ENCODE measurements at places on chromosomes 7 and 10.

GRCh38 chr7:158074896-158075632, 512.6 kb downstream of the PTPRN2 start:
- no peak for DNase-seq

DNA sequence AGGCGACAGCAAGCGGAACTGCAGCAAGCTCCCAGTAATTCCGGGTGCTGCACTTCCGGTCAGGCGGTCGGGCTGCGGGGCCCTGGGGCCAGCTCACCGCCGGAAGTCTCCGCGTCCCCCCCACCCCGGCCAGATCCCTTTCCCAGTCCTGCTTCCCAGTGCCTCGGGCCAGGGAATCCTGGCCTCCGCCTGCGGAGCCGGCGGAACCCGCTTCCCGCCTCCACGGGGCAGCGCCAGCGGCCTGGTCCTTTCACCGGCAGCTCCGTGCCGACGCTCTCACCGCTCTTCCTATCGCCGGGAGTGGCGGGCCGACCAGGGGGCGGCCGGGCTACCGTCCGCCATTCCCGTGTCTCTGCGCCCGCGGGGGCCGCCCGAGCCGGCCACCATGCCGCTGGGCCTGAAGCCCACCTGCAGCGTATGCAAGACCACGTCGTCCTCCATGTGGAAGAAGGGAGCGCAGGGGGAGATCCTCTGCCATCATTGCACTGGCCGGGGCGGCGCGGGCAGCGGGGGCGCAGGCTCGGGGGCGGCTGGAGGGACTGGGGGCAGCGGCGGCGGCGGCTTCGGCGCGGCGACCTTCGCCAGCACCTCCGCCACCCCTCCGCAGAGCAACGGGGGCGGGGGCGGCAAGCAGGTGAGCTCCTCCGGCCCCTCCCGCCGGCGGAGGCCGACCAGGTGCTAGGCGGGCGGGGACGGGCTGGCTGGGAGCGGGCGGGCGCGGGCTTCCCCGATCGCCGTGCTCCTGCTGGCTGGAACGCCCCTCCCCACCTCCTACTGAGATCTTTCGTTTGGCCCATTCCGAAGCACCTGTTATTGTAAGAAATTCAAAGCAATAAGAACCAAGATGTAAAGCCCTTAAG, at the start of gene GATAD1:
TSS of gene GATAD1 (plus strand) at position 138 of the 860 bp plus-strand sequence. CDS start at position 386, 248 bp downstream.
- peak; percentile 60 for DNase-seq

- DNase-seq = no peak
These were observed 312.6 kb downstream of the FGFR2 start for GRCh38 chr10:121285406-121286196.

- no peak for DNase-seq
These were observed 445.8 kb downstream of the AUTS2 start for GRCh38 chr7:70044064-70044463.

DNA sequence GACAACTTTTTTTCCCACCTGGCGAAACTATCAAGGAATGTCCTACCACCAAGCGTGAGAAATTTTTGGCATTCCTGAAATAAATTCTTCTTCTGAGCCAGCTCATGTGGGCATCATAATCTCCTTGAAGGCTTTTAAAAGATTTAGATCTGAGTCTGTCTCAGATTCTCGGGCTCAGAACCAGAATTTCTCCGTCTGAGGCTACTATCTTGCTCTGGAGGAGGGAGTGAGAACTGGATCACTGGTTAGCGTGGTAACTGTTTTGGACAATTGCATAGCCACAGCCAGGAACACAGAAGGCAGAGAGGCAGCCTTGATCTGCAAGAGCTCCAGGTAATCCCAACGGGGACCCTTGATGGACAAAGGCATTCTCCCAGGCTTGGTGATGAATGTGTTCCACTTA, 1.0 kb upstream of the PLAC9 start:
- peak; percentile 15 for DNase-seq

GRCh38 chr10:78047314-78047891, 13.7 kb downstream of the RPS24 start:
- no peak for DNase-seq

DNA sequence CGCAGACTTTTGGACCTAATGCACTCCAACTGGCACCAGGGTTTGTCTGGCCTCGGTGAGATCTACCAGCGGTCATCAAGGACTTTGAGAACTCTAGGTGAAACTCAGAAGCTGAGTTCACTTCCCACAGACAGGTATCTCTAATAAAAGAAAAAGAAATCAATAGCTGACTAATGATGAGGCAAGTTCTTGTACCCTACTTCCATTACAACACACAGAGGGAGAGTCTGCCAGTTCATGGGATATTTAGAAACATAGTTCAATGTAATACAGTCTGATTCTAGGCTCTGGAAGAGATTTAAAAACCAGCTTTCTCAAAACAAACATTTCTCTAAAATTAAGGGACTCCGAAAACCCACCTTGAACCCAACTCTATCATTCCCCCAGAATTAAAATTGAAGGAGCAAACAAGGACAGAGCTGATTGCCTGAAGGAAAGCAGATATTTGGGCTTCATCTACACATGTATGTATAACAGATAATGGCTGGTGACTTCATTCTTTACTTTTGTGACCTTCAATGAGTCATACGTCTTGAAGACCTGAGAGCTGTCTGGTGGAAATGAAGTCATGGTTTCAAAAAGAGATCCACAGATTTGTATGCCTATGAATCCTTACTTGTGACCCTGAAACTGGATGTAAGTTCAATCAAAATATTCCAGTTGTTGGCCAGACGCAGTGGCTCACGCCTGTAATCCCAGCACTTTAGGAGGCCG, 2.7 kb upstream of the PNLIPRP1 start:
- no peak for DNase-seq

DNA sequence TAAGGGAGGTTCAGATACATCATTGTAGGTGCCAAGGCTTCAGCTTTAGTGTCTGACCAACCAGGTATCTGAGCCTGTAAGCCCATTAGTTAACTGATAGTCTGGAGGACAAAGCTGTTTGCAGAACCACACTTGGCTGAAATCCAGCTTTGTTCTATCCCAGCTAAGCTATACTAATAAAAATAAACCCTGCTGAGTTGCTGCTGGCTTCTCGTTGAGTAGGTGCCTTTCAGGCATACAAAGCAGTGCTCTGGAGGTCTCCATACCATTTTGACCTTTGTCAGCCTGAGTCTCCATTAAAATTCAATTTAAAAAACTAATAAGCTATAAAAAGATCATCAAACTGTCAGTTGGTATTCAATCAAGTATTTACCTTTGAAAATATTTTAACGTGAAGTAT, 22.0 kb downstream of the CDCA7L start:
- DNase-seq = no peak

DNA sequence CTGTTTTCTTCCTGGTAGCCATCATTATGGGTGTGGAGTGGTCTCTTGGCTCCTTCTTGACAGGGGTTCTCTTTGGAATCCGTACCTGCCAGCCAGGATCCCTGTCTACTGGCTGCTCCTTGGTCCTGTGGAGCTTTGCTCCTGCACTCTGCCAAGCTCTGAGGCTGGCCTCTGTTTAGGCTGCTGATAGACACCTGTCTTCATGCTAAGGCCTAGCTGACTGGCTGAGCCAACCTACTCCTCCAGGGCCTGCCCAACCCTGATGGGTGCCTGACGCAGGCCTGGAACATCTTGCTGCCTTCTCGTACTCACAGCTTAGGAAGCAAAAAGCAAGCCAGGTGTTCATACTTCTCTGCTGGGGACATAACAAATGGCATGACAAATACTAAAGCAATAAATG, 333.6 kb upstream of the ZNF32 start:
- DNase-seq = no peak

GRCh38 chr7:41097501-41097900, 605.4 kb downstream of the INHBA start:
- DNase-seq = no peak

GRCh38 chr10:75202321-75203045, 8.1 kb upstream of the VDAC2 start:
- DNase-seq = no peak

- DNase-seq = no peak
These were observed 70.8 kb upstream of the ZMIZ1 start for GRCh38 chr10:78997635-78998618.

DNA sequence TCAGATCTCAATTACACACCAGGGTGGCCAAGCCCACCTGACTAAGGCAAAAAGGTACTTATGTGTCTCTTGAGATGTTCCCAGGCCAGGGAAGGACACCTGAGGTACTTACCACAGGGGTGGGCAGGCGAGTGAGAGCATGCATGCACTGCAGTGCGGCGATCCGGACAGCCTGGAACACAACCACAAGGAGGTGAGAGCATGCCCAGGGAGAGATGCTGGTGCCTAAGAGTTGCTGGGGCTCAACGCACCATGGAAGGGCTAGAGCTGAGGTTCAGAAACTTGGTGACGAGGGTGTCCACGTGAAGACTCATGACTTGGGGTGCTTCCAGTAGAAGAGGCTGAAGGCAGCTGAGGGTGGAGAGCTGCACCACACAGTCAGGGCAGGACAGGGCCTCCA, 13.1 kb downstream of the ZDHHC16 start:
- DNase-seq = no peak

DNA sequence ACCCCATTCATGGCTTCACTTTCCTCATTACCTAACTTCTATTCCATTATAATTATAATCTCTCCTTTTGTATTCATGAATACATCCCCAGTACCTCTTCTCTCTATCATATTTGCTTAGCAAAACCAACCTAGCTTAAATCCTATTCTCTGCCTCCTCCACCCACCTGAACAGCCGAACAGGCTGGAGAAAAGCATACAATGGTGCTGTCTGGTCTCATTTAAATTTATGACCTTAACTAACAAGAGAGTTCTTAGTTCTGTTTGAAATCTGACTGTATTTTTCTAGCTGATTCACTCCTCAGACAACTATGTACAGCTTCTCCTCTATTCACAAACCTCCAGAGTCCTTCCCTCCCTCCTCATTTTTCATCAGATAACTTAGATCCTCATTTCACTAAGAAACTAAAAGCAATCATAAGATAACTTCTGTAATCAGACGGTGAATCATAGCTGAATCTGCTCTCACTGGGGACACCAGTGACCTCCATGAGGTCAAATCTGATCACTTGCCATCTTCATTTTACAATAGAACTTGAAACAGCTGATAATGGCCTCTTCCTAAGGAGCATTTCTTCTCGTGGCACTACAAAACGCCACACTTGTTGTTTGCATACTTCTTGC, 233.9 kb upstream of the AOAH start:
- no peak for DNase-seq

GRCh38 chr7:81774551-81774950, 4.7 kb upstream of the HGF start:
- no peak for DNase-seq

- no peak for DNase-seq
These were observed 88.0 kb upstream of the TNS3 start for GRCh38 chr7:47669901-47670384.
